Bronchial epithelial cell (primary cell): ENCODE measurements at places on chromosomes 7 and 10. TPM values are rescaled to one million over a fixed set of nuclear protein-coding genes. Genes with fewer than 3 reads are reported as not detected.

The GDF2 gene
- total RNA-seq: not detected in 2 replicates

The ATOH7 gene
- under 0.01 TPM in 1 of 2 replicates, not detected in the other for total RNA-seq

The ABCB1 gene
- total RNA-seq: under 0.01 TPM in 1 of 2 replicates, not detected in the other

The PRKG1 gene
- total RNA-seq: 0.26 and 1.4 TPM in 2 replicates

The TMEM184A gene
- total RNA-seq: 9.0 and 43.8 TPM in 2 replicates
